Activated CD4-positive, alpha-beta T cell treated with anti-CD3 and anti-CD28 coated beads, Interleukin-2, amount 10 ng/mL, durations not matched to agents 7 days and 5 days (primary cell): ENCODE measurements at places on chromosomes 1 and 21. TPM values are rescaled to one million over a fixed set of nuclear protein-coding genes. Genes with fewer than 3 reads are reported as not detected.
A peak's percentile ranks its signal among the peaks of the same experiment; 100 is the strongest.

Gene SMIM1
- total RNA-seq: 0.71 TPM

Gene OR2W3
- 0.37 TPM for total RNA-seq

Gene ALPL
- total RNA-seq: not detected

Gene SLC16A4
- 0.27 TPM for total RNA-seq

Gene VSIG8
- total RNA-seq: not detected

Gene HES4
- 0.46 TPM for total RNA-seq

Gene NBPF10
- total RNA-seq: 2.7 TPM

Gene KCNH1
- not detected for total RNA-seq

GRCh38 chr1:14522077-14522925, 76.2 kb upstream of the KAZN start:
- no peak for DNase-seq

GRCh38 chr21:31279986-31280385, 64.1 kb downstream of the TIAM1 start:
- DNase-seq: no peak

DNA sequence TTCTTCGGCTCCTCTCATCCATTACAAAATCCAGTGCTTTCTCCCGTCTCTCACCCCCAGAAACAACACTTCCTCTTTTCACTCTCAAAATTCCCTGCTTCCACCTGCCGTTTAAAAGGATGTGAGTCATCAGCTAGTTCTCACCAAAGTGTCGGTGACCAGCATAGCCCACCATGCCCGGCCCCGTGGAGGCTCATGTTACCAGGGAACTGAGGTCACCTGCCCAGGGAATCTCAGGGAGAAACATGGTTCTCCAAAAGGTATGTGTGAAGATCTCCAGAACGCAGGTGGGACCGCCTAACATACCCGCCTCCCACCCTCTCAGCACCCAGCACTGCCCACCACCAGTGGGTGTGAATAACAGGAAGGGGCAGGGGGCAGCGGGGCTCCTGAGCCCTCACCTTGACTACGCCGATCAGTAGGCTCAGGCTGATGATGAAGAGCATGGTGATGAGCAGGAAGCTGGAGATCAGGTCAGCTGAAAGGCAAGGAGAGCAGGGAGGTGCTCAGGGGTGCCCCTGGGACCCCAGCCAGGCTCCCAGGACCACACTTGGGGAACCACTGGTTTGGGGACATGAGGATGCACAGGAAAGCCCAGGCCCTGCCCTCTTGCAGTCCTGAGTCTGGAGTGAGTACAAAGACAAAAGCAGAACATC, 16.2 kb downstream of the LAPTM5 start:
- no peak for DNase-seq

DNA sequence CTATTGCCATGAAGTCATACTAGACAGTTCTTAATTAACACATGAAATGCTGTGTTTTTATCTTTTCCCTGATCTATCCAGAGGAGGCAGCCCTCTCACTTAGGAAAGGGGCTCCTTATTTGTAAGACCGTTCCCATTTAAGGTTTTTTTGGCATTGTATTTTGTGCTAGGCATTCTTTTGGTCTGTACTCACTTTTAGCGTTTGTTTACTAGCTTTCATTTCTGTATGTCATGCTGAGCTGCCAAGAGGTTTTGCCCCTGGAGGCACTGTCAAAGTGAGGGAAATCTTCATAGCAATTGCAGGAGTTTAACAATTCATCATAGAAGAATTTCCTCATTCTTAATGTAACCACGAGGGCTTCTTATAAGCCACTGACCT, 59.5 kb downstream of the MTR start:
- no peak for DNase-seq

- DNase-seq: no peak
Measured at GRCh38 chr1:54559111-54559548, 11.1 kb downstream of the ACOT11 start.

- no peak for DNase-seq
Measured at GRCh38 chr1:176696109-176696508, 233.1 kb downstream of the PAPPA2 start.

GRCh38 chr21:39968010-39968409, 100.8 kb downstream of the PCP4 start:
- no peak for DNase-seq

GRCh38 chr1:65409816-65410326, 10.6 kb upstream of the LEPR start:
- DNase-seq: no peak

- peak; percentile 76 for DNase-seq
Measured at GRCh38 chr1:45785583-45785982, 17.8 kb upstream of the MAST2 start.

DNA sequence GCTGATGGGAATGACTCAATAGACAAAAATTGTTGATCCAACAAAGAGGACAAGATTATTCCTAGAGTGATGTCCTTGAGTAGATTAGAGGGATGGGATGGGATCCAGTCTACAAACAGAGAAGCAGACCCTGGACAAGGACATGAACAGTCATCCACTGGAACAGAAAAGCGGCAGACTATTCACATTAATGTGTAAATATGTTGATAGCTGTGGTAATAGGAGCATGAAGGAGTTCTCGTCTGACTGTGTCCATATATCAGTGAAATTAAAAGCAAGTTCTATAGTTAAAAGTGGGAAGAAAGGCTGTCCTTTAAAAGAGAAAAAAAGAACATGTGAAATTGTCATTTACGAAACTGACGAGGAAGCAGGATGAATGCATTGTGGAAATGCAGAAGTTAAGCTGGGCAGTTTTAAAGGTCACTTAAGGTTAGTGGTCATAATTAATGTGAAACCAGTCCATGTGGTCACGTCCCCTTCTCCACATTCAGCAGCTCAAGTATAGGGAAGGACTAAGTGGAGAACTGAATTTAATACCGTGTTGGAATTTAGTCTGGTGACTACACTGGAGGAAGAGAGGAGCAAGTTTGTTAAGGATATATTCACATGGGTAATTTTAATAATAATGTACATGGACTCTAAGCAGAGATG, 62.1 kb downstream of the PIK3R3 start:
- DNase-seq: no peak

DNA sequence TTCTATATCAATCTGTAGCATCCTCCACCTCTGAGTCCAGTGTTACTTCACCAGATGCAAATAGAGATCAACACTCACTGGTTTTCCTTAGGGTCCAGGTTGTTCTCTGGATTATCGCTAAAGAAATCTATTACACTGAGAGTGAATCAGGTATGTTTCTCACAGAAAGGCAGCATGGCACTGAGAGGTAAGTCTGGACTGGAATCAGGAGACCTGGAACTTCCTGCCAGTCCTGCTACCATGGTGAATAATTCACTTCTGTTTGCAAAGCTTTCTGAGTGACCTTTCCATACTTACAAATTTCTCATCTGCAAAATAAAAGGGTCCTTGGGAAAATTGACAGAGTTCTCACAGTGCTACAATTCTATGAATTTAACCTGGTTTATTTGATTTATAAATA, 1583.3 kb downstream of the MRPL39 start:
- no peak for DNase-seq

GRCh38 chr1:147078606-147079399, 93.5 kb downstream of the PRKAB2 start:
- no peak for DNase-seq

DNA sequence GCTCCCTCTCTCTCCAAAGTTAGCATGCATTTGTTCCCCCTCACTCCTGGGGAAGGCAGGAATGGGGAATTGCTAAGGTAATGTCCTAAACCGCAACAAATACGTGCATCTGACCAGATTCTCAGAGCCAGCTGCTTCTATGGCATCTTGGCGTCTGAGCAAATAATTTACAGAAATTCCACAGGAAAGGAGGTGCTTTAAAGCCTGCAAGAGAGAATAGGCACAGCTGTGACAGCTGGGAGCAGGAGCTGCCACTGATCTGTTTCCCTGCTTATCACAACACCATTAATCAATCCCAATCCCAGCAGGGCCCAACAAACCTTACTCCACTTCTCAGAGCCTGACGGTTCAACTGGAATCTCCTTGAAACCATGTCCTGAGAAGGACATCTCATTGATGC, 83.5 kb upstream of the ZNF281 start:
- DNase-seq: no peak

GRCh38 chr1:202333861-202334260, 7.9 kb downstream of the UBE2T start:
- no peak for DNase-seq

DNA sequence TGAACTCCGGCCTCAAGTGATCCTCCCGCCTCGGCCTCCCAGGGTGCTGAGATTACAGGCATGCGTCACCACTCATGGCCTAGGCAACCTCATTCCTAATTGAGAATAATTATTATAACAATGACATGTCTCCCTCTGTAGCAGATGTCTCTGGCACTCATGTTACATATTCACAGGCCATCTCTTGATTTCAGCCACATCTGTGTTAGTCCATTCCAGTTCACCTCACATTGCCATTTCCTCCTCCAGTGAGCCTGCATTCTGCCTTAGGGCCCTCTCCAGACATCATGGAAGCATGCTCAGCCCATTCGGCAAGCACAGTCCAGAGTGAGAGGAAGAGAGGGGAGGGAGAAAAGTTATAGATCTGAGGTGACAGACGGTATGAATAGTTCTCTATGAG, 32.5 kb downstream of the CDKN2C start:
- no peak for DNase-seq

GRCh38 chr21:27149034-27149433, 182.1 kb upstream of the ADAMTS5 start:
- DNase-seq: no peak

DNA sequence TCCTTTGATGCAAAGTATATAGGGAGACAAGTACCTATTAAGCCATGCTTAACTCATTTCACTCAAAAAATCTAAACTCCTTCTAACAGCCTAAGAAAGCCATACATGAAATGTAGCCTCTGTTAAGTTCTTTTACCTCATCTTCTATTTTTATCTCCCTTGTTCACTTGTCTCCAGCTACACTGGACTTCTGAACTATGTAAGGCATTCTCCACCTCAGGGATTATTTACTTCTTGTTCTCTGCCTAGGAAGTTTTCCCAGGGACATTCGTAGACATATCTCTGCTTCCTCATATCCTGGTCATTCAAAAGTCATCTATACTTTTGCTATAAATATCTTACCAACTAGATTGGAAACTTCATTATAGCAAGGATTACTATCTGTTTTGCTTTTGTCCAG, 96.9 kb downstream of the COP1 start:
- no peak for DNase-seq

DNA sequence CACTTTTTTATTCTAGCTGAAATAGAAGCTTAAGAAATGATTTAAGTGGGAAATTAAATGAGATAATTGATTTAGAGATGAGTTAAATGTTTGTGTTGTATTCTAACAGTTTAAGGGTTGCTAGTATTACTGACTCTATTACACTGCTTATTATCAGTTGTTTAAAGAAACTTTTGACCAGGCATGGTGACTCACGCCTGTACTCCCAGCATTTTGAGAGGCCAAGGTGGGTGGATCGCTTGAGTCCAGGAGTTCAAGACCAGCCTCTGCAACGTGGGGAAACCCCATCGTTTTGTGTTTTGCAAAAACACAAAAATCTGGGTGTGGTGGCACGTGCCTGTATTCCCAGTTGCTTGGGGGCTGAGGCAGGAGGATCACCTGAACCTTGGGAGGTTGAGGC, 14.2 kb downstream of the CLIC4 start:
- no peak for DNase-seq

DNA sequence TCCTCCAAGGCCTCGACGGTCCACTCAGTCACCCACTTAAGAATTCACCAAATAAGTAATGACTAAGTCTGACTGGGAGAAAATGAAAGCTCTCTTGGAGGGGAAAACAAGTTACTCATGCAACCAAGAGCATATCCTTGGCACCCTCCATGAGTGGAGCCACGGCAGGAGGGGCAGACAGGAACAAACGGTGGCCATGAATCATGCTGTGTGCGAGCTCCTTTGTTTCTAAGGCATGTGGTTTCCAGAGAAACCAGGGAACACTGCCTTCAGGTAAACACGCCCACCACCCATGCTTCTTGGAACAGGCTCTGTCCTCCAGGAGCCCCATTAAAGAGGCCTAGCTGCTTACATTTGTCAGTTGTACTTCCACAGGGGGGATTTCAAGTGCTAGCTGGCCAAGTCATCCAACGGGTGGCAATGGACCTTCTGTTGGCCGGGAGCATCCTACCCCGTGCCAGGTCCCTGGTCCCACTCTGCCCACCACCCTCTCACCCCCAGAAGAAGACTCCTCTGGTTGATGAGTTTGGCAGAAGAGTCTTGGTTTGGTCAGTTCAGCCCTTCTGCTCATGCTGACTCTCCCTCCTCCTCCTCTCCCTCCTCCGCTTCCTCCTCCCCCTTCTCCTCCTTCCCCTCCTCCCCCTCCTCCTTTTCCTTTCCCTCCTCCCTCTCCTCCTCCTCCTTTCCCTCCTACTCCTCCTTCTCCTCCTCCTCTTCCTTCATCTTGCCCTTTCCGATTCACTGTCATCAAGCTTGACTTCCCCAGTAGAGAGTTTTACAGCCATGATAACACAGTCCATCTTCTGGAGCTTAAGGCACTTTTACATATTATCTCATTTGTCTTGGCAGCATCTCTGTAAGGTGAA, 107.6 kb downstream of the CCDC185 start:
- no peak for DNase-seq

- no peak for DNase-seq
Measured at GRCh38 chr1:112692681-112693080, 14.2 kb downstream of the RHOC start.

DNA sequence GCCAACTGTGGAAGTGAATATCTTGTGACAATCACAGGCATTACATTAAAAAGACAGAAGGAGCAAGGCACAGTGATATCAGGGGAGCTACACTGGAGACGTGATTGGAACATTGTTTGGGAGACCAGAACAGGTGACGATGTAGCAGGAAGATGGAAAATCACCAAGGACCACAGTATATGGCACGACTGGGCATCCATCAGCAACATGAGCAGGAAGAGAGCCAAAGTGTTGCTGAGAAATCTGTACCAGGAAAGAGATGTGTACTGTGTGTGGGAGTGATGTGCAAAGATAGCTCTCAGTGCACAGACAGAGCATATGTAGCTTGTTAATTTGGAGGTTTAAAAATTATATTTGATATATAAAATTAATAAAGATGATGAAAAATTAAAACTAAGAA, 790.6 kb upstream of the ADGRL2 start:
- no peak for DNase-seq

DNA sequence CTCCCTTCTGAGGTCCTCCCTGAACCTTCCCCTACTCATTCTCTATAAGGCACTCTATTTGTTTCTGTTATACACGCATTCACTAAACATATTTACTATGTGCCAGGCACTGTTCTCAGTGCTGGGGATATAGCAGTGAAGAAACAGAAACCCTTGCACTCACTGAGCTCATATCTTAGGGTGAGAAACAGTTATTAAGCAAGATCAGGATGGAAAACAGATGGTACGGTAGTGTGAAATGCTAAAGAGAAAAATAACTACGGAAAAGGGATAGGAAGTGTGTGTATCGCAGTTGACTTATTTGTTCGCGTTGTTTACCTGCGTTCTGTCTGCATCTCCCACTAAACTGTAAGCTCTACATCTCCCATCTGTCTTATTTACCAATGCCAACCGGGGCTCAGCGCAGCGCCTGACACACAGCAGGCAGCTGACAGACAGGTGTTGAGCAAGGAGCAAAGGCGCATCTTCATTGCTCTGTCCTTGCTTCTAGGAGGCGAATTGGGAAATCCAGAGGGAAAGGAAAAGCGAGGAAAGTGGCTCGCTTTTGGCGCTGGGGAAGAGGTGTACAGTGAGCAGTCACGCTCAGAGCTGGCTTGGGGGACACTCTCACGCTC, 572 bp downstream of the CYB5RL start:
- no peak for DNase-seq
